ENCODE measurements at places on chromosomes 1 and 21. TPM values are rescaled to one million over a fixed set of nuclear protein-coding genes. Genes with fewer than 3 reads are reported as not detected.

Gene GOLT1A
- total RNA-seq, result 14.1 TPM

Gene TMEM125
- 0.61 TPM for total RNA-seq

Gene ACTL8
- not detected for total RNA-seq

Gene LINGO4
- 0.05 TPM for total RNA-seq

Gene CD1E
- total RNA-seq, result 0.25 TPM

Gene CYP2J2
- total RNA-seq, result 70.0 TPM

Gene NES
- 2.5 TPM for total RNA-seq

Gene HCRTR1
- not detected for total RNA-seq
